ENCODE measurements at places on chromosomes 13 and 19. TPM values are rescaled to one million over a fixed set of nuclear protein-coding genes. Genes with fewer than 3 reads are reported as not detected.

DNA sequence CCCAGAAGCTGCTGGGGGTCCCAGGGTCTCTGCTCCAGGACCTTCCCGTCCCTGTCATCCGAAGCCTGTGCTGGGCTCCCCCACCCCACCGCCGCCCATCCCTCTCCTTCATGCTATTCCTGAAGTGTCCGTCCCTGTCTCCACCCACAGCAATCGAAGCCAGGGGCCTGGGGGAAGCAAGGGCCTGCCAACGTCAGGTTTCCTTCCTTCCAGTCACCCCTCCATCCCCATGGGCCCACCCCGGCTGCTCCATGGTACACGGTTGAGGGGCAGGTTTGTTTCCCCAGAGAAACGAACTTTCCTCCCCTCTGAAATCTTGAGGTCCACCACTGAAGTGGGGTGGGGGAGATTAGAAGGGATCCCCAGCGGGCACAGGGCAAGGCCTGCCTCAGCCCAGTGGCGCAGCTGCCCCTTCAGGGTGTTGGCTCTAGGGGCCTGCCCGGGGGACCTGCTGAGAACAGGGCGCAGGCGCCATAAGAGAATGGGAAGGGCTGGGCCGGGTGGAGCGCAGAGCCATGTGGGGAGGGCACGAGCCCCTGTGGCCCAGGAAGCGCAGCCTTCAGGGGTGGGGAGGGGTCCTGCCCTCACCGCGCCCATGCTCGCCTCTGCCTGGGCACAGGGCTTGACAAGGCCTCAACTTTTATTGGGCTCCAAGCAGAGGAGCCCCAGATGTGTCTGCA lies 16.1 kb downstream of the CEBPG start:
- DNase-seq, result no peak

CLDN10 gene
- total RNA-seq, result 0.85 TPM

GRCh38 chr13:94175076-94175475 lies 304.4 kb downstream of the DCT start:
- DNase-seq, result no peak

DNA sequence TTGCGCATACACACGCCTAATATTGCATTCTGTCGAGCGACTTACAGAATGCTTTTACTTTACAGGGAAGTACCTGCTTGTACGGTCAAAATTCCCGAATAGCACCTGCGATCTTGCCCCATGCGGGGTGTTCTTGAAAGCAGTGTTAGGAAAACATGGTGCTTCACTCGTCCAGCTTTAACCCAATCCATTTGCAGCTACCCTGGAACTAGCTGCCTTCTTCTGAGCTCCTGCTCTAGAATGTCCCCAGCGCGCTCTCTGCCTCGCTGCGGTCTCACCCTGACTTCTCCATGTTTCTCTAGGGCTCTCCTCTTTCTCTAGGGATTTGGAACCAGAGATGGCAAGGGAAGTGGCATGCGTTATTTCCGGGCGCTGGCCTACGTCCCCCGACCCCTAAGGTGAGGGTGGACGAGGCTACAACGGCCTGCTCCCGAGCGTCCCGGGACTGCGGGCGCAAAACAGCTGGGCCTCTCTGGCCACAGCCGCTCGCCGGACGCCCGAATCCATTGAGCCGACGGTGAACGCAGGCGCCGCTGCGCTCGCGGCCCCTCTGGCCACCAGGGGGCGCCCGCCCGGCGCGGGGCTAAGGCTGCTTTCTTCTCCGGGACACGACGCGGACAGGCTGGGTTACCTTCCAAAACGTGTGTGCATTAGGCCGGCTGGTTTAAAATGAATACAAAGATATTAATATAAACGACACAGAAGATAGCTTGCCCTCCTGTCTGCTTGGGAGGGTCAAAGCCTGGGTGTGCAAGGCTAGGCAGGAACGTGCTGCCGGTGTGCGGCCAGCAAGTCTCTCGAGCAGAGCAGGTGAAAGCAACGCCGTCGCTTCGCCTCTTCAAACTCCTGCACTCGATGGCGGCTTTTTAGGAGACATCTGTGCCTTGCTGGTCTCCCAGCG lies 1.8 kb upstream of the SPRY2 start:
- peak; percentile 92 for DNase-seq

ANKRD27 gene
- total RNA-seq, result 17.3 TPM

Data from ascending aorta (tissue), 2 donors.